Activated CD8-positive, alpha-beta memory T cell treated with anti-CD3 and anti-CD28 coated beads for 48 hours (primary cell): ENCODE measurements at places on chromosomes 7 and 10.

GRCh38 chr7:122528879-122529481, 169.9 kb downstream of the RNF133 start:
- no peak for DNase-seq

DNA sequence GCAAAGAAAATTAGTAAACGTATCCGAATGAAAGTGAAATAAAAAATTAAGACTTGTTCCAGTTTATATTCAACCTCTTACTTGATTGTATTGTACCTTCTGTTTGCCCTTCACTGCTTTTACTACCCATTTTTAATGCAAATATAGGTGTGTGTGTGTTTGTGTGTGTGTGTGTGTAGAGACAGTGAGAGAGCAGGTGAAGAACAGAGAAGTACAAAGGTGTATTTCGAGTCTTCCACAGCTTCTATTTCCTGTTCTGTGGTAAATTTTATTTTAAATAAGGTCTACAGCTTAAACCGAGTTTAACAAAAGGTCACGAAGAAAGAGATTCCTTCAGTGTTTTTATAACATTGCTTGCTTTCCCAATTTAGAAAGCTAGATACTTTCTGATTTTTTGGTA, 12.7 kb upstream of the SVIL start:
- DNase-seq, result no peak

DNA sequence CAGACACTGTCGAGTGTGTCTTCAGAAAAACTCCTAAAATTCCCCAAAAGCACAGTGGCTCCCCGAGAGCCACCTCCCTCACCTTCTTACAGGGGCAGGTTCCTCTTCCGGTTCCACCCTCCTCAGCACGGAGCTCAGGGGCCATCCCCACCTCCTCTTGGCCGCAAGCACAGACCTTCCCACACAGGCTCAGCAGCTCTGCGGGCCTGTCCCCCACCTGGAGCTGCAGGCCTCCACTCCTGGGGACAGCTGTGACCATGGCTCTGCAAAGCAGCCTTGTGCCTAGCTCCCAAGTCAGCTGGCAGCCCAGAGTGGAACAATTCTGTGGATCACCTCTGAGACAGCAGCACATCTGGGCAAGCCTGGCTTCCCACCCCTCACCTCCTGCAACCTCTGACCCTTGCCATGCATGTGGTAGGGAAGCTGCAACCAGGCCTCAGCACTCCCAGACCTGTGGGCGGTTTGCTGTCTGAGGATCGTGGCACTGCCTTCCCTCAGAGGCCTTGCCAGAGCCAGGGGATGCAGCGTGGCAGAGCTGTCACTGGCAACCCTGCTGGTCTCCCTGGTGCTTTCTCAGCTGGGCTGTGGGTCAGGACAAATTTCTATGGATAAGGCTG, 79.7 kb downstream of the ALOX5 start:
- DNase-seq, result no peak

- DNase-seq, result no peak
Observed at GRCh38 chr10:95544783-95545500, 16.2 kb downstream of the SORBS1 start.
